ENCODE measurements at places on chromosomes 12 and 14. TPM values are rescaled to one million over a fixed set of nuclear protein-coding genes. Genes with fewer than 3 reads are reported as not detected.

- no peak for DNase-seq
These were observed 157.1 kb upstream of the NEDD1 start for GRCh38 chr12:96749999-96750398.

DNA sequence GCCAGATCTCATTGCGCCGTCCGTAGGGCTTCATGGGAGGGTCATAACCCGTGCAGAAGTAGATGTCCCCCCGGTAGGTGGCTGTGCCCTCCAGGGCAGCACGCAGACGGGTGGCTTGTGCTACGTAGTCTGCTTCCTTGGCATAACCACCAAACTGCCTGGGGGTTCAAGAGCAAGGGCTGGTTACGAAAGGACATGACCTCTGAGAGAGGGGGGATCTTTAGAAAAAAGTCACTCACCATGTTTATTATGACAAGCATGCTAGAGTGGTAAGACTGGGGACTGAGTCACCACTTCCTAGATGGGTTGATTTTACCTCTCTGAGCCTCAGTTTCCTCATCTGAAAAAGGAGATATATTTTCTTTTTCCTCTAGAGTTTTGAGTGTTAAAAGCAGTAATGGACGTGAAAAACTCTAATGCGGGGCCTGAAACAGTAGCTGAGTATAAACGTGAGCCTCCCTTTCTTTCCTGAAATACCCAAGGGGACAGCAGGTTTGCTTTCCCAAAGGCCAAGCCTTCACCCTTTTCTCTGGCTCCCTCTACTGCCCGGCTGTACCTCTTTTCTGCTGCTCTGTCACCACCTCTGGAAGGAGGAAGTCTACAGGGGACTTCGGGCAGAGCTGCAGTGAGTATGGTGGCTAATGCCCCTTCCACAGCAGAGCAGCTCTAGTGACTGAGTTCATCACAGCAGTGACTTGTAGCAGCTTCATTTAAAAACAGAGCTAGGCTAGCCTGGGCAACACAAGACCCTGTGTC lies 23.5 kb upstream of the GPRC5D start:
- DNase-seq = no peak

DNA sequence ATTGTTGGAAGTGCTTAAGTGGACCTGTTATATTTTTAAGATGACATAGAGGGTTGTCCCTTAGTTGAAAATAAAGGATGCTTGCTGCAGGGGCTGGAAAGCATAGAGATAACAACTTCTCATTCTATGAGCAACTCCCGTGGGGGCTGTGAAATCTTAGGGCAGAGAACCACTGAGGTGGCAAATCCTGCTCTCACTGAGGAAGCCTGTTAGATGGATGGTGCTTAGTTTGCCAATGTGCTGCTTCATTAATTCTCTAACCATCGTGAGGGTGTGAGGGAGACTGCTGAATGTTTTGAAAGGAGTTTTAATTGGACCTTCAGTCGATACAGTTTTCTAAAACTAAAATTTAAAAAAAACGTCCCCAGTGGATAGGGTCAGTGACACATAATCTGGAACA lies 46.5 kb downstream of the PTPRO start:
- no peak for DNase-seq

GRCh38 chr12:76084863-76085519 lies 506 bp upstream of the NAP1L1 start:
- no peak for DNase-seq

- no peak for DNase-seq
These were observed 52.7 kb downstream of the PLBD1 start for GRCh38 chr12:14514946-14515345.

The GPR162 gene
- 3.2 TPM for total RNA-seq
